Endodermal cell (in vitro differentiated cells): ENCODE measurements at places on chromosomes 3 and 15. TPM values are rescaled to one million over a fixed set of nuclear protein-coding genes. Genes with fewer than 3 reads are reported as not detected.

DNA sequence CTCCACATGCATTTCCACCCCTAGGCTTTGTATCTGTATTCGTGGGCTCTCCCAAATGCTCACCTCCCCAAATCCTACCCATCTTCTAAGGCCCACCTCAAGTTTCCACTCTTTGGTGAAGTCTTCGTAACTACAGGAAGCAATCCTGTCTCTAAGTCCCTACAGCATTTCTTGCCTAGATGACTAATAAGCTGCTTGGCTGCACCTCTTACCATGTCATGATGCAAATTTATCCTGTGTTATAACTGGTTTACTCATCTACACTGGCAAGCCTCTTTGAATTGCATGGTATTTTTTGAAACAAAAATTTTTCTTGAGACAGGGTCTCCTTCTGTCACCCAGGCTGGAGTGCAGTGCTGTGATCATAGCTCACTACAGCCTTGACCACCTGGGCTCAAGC lies 73.3 kb downstream of the SETMAR start:
- H3K27ac ChIP-seq, result no peak overlapping the region
- no peaks in the 10 kb centered on the region for H3K4me1 ChIP-seq
- H3K36me3 ChIP-seq, result no peaks in the 10 kb centered on the region
- no peak overlapping the region for H3K4me3 ChIP-seq
- DNase-seq, result no peak

DNA sequence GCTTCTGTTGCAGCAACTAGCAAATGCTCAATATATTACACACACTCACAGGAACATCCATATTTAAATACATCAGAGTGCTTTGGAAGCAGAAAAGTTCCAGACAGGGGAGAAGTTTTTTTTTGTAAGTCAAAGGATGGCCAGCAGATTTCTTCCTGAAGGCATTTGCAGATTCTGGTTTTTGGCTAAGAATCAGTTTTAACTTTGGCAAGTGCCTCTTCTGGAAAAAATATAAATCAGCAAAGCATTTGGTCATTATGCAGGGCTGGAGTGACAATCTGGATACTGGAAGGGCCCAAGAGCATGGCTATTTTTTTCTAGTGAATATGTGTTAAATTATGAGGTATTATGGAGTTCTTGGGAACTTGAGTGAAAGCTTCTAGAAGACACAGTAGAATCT lies 495.3 kb upstream of the ARPP21 start:
- DNase-seq, result no peak
- no peak overlapping the region for H3K27ac ChIP-seq
- H3K36me3 ChIP-seq, result no peaks in the 10 kb centered on the region
- H3K4me3 ChIP-seq, result no peak overlapping the region
- H3K4me1 ChIP-seq, result no peaks in the 10 kb centered on the region
- H3K27me3 ChIP-seq, result no peaks in the 10 kb centered on the region

Gene CCR2
- not detected in 2 replicates for total RNA-seq

GRCh38 chr15:85532689-85533088 lies 152.3 kb downstream of the AKAP13 start:
- no peaks in the 10 kb centered on the region for H3K4me1 ChIP-seq
- no peak overlapping the region for H3K4me3 ChIP-seq
- DNase-seq, result no peak
- peaks cover 90% of the 10 kb centered on the region for H3K36me3 ChIP-seq
- no peak overlapping the region for H3K27ac ChIP-seq

DNA sequence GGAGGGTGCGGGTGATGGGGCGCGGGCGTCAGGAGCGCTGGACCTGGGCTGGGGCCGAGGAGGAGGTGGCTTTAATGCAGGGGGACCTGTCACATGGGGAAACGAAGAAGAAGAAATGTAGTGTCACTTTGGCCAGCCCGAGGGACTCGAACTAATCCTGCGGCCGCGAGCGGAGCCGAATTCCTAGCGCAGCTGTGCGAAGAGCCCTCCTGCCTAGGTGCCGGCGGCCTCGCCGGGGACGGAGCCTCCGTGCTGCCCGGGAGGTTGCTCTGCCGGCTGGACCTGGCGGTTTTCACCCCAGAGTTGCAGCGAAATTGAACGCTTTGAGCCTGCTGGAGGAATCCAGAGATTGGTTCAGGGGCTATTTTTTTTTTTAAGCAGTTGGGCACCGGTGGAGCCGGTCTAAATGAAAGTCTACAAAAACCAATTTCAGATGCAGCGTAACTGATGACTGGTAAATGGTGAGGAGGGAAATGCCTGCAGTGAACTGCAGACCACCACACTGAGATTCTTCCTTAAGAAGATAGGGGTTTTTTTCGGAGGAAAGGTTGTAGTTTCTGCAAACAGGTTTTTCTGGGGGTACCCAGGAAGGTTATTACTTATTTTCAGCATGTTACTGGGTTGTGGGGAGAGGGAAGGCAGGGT lies 662 bp downstream of the TMEM108 start:
- H3K36me3 ChIP-seq, result no peaks in the 10 kb centered on the region
- peaks cover 34% of the 10 kb centered on the region for H3K27me3 ChIP-seq
- peak; percentile 85 for DNase-seq
- H3K4me3 ChIP-seq, result peak overlapping the region; percentile 88
- peaks cover 5% of the 10 kb centered on the region for H3K4me1 ChIP-seq

GRCh38 chr3:127050733-127051132 lies 67.8 kb downstream of the PLXNA1 start:
- H3K27ac ChIP-seq, result no peak overlapping the region
- H3K4me1 ChIP-seq, result no peaks in the 10 kb centered on the region
- no peak for DNase-seq
- no peaks in the 10 kb centered on the region for H3K36me3 ChIP-seq

Gene TMEM108
- 4.8 and 5.5 TPM in 2 replicates for total RNA-seq

GRCh38 chr15:51629612-51630011 lies 7.0 kb upstream of the DMXL2 start:
- H3K27me3 ChIP-seq, result peaks cover 5% of the 10 kb centered on the region
- H3K36me3 ChIP-seq, result no peaks in the 10 kb centered on the region
- no peak for DNase-seq
- no peak overlapping the region for H3K4me3 ChIP-seq
- no peak overlapping the region for H3K27ac ChIP-seq

- H3K27ac ChIP-seq, result no peak overlapping the region
- H3K4me1 ChIP-seq, result peaks cover 2% of the 10 kb centered on the region
- DNase-seq, result peak; percentile 25
- H3K36me3 ChIP-seq, result no peaks in the 10 kb centered on the region
- no peak overlapping the region for H3K4me3 ChIP-seq
- H3K27me3 ChIP-seq, result peaks cover 16% of the 10 kb centered on the region
Observed at GRCh38 chr15:69474291-69474690, 21.7 kb downstream of the RPLP1 start.

DNA sequence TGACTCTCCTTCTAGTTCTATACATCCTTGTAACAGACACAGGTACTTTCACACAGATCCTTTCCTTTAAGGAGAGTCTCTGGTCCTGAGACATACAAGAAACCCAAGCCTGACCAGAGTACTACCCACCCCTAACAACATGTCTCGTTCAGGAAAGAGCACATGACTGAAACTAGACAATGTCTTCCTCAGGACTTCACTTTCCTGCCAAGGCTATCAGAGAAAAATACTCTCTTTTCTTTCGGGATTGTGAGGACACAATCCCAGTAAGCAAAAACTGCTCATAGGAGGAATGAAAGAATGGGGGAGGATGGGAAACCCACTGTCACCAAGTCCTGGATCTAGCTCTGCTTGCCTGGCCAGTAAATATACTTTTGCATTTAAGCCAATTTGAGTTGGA lies 11.5 kb upstream of the ANKRD28 start:
- no peaks in the 10 kb centered on the region for H3K4me1 ChIP-seq
- H3K27me3 ChIP-seq, result no peaks in the 10 kb centered on the region
- no peak overlapping the region for H3K4me3 ChIP-seq
- H3K36me3 ChIP-seq, result no peaks in the 10 kb centered on the region
- no peak for DNase-seq
- no peak overlapping the region for H3K27ac ChIP-seq

Gene SLC2A2
- total RNA-seq, result 0.48 to 0.51 TPM in 2 of 3 replicates, not detected in the other

GRCh38 chr3:33758281-33758680 lies 40.1 kb upstream of the PDCD6IP start:
- no peak overlapping the region for H3K4me3 ChIP-seq
- DNase-seq, result no peak
- H3K36me3 ChIP-seq, result no peaks in the 10 kb centered on the region
- no peaks in the 10 kb centered on the region for H3K27me3 ChIP-seq
- no peak overlapping the region for H3K27ac ChIP-seq
- H3K4me1 ChIP-seq, result no peaks in the 10 kb centered on the region

DNA sequence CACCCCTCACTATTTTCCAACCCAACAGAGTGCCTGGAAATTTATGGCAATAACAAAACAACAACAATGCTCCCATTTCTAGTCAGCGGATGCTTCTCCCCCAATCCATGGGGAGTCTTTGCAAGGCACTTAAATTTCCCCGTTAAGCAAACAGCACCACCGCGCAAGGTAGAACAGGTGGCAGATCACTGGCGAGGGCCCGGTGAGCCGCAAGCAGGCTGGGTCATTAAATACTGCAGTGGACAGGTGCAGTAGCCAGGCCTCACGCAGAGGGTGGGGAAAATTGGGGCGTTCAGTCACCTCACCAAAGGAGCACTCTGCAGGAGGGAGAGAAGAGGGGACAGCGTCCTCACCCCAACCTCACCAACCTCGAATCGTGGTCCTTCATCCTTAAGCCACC lies 147.5 kb downstream of the NTRK3 start:
- H3K4me1 ChIP-seq, result no peaks in the 10 kb centered on the region
- peaks cover 43% of the 10 kb centered on the region for H3K27me3 ChIP-seq
- no peak overlapping the region for H3K27ac ChIP-seq
- DNase-seq, result no peak
- H3K4me3 ChIP-seq, result no peak overlapping the region
- H3K36me3 ChIP-seq, result no peaks in the 10 kb centered on the region

- peak; percentile 51 for DNase-seq
- H3K27me3 ChIP-seq, result no peaks in the 10 kb centered on the region
- H3K4me3 ChIP-seq, result no peak overlapping the region
- H3K36me3 ChIP-seq, result no peaks in the 10 kb centered on the region
- H3K4me1 ChIP-seq, result peaks cover 4% of the 10 kb centered on the region
- no peak overlapping the region for H3K27ac ChIP-seq
Observed at GRCh38 chr3:61236556-61236955, 14.7 kb downstream of the FHIT start.

DNA sequence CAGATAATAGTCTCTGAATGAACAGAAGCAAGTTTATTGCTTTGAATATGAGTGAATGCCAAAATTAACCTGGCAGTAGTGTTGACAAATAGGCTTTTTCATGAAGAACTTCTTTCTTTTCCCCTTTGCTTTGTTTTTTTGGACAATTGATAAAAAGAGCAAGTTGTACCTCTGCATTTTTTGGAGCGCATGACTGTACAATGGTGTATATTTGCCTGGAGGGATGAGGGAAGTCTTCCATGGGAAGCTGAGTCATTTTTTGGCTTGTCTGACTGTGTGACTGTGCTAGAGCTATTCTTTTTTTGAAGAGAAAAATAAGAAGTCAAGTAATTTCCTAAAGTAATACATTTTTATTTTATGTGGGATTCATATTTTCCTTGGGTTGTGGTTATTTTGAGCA lies 186.9 kb downstream of the KLHL25 start:
- H3K36me3 ChIP-seq, result peaks cover 85% of the 10 kb centered on the region
- H3K27me3 ChIP-seq, result no peaks in the 10 kb centered on the region

Gene KNG1
- total RNA-seq, result not detected in 3 replicates

Gene CNTN3
- 0.97 and 1.1 TPM in 2 replicates for total RNA-seq

DNA sequence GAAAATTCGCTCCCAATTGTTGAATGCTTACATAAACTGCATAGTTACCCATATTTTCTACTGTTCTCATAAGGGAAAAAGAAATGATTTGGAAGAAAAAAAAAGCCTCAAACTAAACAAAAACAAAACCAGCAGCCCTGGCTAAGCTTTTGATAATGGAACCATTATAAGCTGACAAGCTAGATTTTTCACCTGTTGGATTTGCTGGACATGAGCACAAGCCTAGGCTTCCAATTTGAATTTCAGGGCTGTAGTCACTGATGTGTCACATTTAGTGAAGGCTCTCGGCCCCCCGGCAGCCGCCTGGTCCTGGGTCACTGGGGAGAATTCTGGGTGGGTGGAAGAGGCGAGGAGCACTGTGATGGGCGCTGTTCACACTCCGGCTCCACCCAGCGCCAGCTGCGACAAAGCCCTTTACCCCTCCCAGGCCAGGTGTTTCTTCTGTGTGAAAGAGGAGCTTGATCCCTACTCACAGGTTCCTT lies 4.6 kb downstream of the FBXL22 start:
- DNase-seq, result no peak
- H3K4me3 ChIP-seq, result peak overlapping the region; percentile 90
- H3K36me3 ChIP-seq, result no peaks in the 10 kb centered on the region
- H3K4me1 ChIP-seq, result peaks cover 11% of the 10 kb centered on the region

Gene CYP8B1
- 0.09 TPM in 1 of 3 replicates, not detected in the others for total RNA-seq

Gene PTPRG
- total RNA-seq, result 92.1 and 108 TPM in 2 replicates

GRCh38 chr3:129793319-129793718 lies 100.2 kb downstream of the TMCC1 start:
- H3K4me1 ChIP-seq, result peaks cover 9% of the 10 kb centered on the region
- H3K36me3 ChIP-seq, result peaks cover 3% of the 10 kb centered on the region
- DNase-seq, result no peak
- H3K27me3 ChIP-seq, result no peaks in the 10 kb centered on the region
- H3K27ac ChIP-seq, result peak overlapping the region; percentile 19

GRCh38 chr3:73492186-73492585 lies 132.6 kb downstream of the PDZRN3 start:
- H3K4me3 ChIP-seq, result no peak overlapping the region
- H3K27ac ChIP-seq, result no peak overlapping the region
- H3K4me1 ChIP-seq, result peaks cover 14% of the 10 kb centered on the region
- H3K27me3 ChIP-seq, result no peaks in the 10 kb centered on the region
- DNase-seq, result peak; percentile 45
- H3K36me3 ChIP-seq, result no peaks in the 10 kb centered on the region

- H3K4me1 ChIP-seq, result no peaks in the 10 kb centered on the region
- no peak for DNase-seq
- H3K4me3 ChIP-seq, result no peak overlapping the region
- H3K27me3 ChIP-seq, result no peaks in the 10 kb centered on the region
- H3K27ac ChIP-seq, result no peak overlapping the region
Observed at GRCh38 chr15:44435893-44436667, 8.7 kb downstream of the CTDSPL2 start.

DNA sequence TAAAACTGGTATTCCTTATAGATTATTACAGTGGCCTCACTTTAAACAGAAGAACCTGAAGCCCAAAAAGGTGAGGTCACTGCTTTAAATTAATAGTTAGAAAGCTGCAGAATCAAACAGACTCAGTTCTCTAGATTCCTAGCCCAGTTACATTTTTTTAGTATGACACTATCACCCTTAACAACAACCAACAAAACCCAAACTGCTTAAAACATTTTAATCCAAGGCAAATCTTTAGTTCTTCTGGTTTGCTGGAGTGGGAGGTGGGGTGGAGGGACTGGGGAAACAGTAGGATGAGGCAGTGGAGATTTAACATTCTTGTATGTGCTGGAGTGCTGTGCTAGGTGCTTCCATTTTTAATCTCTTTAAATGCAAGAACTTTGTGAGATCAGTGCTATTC lies 631.6 kb upstream of the KCNMB2 start:
- no peaks in the 10 kb centered on the region for H3K4me1 ChIP-seq
- no peak overlapping the region for H3K27ac ChIP-seq
- H3K4me3 ChIP-seq, result no peak overlapping the region
- no peaks in the 10 kb centered on the region for H3K36me3 ChIP-seq

DNA sequence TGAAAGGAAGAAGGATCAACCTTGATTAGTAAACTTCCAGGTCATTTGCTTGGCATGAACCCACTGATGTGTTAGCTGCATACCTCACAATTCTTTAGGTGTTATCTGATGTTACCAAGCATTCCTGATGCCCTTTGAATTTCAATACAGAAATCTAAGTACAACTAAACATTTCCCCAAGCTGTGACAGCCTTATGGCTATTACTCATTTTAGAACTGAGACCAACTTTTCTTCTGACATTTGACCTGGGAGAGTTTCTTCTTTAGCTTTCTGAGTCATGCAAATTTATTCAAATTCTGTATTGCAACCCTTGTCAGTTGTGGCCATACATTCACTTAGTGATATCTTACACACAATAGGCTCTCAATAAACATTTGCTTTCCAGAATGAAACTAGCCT lies 124.3 kb downstream of the TIGIT start:
- H3K27ac ChIP-seq, result no peak overlapping the region
- H3K27me3 ChIP-seq, result no peaks in the 10 kb centered on the region
- no peak for DNase-seq
